ENCODE measurements at places on chromosomes 3 and 15.
A peak's percentile ranks its signal among the peaks of the same experiment; 100 is the strongest.

DNA sequence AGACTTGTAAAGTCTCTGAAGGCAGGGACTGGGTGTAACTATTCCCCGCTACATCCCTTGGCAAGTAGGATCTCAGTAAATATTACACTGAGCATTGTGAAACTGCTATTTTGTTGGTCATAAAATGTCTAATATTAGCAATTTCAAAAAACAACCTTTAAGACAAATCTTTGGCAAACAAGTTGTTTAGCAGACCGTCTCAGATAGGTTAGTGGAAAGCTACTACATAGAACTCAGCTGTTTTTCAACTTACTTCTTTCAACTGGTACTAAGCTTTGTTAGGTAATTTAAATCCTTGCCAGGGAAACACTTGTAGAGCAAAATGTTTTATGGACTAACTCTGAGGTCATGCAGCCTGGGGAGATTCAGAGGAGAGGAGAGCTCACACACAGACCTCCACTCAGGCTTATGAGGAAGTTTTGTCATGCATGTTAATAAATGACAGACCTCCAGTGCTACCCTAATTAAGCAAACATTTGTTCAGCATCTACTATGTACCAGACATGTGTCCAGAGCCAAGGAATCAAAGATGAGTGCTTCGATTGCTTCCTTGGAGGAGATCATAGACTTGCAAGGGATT lies 61.6 kb upstream of the STAC start:
- no peak for DNase-seq

DNA sequence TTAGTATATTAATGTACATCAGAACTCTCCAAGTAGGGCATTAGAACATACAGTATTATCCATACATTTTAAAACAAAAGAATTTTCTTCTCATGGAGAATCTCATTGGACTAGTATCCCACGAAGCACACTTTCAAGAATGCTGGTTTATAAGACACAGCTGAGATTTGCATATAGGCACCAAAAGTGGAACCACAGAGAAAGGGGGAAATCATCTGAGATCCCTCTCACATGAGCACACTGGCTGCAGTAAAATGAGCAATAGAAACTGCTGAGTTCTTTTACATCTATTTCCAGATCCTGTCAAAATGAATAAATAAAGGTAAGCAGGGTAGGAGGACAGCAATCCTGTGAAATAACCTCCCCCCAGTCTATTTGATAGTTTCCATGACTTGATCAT lies 665.3 kb downstream of the FHIT start:
- no peak for DNase-seq

DNA sequence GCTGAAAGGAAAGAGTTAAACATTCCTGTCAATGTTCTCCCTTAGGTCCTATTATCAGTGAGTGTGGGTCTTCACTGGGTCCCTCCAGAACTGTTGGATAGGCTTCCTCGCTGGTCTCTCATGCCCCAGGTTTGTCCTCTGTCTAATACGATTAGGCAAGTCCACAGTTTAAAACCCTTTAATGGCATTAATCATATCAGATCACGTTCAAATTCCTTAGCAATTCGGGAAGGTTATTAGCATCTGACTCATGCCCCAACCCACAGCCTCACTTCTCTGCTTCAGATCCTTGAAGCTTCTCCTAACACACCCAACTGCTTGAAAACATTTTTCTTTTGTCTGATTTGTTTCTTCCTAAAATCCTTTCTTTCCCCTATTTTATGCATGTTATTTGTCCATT lies 224.3 kb upstream of the ATP10A start:
- no peak for DNase-seq

GRCh38 chr3:193560870-193561269 lies 6.2 kb upstream of the ATP13A4 start:
- no peak for DNase-seq

DNA sequence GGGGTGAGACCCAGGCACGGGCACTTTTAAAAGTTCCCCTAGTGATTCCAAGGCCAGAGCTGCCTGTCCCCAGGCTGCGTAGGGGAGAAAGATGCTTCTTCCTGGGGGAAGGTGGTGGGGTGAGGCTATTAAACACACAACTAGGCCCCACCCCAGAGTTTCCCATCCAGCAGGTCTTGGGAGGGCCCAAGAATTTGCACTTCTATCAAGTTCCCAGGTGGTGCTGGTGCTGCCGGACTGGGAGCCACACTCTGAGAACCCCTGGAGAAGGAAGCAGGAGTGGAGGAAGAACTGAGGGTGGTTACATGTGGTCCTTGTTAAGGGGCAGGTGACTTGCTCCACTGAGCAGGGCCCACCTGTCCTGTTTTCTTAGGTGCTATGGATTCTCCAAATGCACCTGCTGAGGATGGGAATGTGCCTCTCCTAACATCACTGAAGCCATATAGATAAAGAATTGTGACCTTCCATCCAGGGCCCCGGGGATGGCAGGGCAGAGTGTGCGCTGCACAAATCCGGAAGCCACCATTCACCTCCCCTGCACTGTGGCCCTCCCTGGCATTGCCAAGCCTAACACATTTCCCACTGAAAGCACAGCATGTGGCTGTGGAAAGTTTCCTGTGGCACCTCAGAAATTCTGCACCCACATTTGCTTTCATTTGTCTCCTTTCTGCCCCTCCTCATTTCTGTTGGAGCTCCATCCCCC lies 111.5 kb upstream of the MEF2A start:
- DNase-seq, result no peak

GRCh38 chr3:26840272-26840870 lies 217.8 kb downstream of the LRRC3B start:
- no peak for DNase-seq

GRCh38 chr3:207973-208372 lies 11.4 kb downstream of the CHL1 start:
- DNase-seq, result no peak

DNA sequence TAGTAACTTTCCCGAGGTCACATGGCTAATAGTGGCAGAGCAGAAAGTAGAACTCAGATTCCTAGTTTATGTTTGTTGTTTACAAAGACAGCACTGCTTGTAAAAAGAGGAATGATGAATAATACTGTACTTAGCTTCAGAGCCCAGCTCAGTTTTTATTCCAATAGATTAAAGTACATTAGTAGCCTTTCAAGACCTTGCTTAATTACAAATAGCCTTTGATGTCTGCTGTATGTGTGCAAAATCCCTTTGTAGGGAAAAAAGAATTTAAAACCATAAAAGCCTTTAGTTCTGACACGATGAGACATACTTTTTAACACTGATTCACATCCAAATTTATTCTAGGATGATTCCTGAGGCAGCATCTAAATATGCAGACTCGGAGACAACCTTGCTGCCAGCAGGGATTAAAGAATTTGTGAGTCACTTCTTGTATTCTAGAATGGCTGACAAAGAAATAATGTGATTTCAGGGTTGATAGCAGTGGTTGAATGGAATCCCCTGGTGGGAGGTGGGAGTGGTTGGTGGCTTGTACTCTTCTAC lies 324.2 kb upstream of the TGFBR2 start:
- DNase-seq, result no peak

DNA sequence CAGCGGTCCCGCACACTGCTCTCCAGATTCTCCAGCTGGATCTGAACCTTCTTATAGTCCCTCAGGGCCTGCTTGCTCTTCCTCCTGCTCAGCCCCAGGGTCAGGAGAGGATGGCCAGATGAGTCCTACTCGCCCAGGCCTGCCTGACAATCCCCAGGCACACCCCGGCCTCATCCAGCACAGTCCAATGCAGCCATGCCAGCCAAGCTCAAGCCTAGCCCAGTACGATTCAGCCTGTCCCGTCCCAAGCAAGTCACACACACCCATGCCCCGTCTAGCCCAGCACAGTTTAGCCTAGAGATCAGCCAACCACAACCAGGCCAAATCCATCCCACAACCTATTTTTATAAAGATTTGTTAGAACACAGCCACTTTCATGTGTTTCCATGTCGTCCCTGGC lies 16.8 kb downstream of the PLXNB1 start:
- DNase-seq, result no peak

DNA sequence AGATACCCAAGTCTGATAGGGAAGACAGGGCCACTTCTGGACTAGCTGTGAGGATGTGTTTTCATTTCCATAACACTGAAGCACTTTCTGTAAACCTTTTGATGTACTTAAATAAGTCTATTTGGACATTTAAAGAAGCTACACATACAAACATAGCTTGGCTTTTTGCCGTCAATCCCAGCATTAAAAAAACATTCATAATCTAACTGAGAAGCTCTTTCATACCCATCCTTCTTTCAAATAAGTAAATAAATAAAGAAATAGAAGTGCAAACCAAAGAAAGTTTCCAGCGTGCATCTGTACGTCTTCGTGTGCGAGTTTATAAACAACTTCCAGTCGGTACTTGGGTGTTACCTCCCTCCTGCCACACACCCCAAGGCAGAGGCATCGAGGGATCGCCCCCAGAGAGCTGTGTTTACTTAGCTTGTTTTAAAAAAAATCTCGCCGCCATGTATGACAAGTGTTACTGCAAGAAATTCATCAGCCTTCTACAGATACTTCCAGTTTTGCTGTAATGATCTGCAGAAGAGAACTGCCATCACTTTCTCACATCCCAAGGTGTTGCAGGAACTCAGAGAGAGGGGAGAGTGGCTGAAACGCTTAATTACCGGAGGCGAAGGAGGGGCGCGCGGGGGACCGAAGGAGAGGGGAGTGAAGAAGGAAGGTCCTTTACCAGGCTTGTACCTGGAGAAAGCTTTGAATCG lies 9.0 kb upstream of the MEIS2 start:
- DNase-seq, result no peak

- no peak for DNase-seq
These were observed 4.3 kb upstream of the OR5H6 start for GRCh38 chr3:98259707-98260106.

GRCh38 chr3:110234831-110235230 lies 836.8 kb upstream of the NECTIN3 start:
- no peak for DNase-seq

DNA sequence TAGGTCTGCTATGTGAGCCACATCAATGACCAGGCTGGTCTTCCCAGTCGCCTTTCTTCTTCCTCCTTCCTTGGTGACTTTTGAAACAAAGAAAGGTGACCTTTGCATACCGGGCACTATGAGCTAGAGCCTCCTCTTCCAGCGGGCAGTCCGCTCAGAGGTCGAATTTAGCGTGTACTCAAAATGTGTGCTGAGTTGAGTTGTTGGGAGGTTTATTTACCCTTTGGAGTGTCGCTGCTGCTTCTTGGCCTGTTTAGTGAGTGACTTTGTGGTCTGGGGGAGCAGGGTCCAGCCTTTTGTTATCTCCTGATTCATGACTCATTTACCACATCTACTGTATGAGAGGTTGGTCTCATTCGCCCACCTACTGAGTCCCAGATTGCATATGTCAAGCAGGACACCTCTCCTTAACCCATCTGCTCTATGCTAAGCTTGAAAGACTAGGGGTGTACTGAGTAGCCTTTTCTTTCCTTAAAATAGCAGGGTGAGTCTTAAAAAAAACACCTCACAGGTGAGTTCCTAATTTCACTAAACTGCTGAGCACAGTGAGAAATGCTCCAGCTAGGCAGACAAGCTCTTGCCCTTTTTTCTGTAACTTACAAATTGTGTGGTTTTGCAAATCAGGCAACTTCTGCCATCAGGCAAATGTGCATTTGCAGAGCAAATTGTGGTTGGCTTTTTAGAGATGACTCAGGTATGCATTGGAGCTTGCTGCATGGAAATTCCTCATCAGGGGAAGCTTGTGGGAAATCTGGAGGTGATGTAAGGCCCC lies 3.2 kb upstream of the SIAH2 start:
- no peak for DNase-seq

DNA sequence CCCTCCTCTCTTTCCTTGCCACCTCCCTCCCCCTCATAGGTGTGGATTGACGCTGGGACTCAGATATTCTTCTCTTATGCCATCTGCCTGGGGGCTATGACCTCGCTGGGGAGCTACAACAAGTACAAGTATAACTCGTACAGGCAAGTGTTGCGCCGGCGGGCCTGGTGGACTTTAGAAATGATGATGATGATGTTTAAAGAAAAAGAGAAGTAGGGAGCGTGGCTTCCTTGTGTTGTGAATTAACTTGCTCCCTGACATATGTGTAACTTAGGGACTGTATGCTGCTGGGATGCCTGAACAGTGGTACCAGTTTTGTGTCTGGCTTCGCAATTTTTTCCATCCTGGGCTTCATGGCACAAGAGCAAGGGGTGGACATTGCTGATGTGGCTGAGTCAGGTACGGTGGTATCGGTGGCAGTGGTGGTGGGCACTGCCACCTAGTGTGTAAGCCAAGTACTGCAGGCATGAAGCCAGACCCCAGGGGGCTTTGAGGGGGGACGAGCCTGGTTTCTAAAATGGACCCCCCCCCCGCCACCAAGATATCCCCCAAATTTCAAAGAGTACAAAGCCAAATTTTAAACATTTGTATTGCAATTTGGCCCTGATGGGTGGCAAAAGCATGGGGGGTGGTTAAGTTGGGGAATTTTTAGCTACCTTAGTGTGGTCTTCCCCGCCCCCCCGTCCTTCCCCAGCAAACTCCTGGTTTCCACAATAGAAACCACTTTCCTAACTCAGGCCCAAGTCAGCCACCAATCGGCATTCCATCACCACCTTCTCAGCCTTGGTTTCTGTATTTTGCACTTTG lies 65.6 kb downstream of the SLC6A6 start:
- peak; percentile 97 for DNase-seq

- no peak for DNase-seq
These were observed 46.9 kb downstream of the RLBP1 start for GRCh38 chr15:89174476-89174875.

- DNase-seq, result no peak
These were observed 27.3 kb upstream of the FILIP1L start for GRCh38 chr3:100141586-100141985.

GRCh38 chr3:30467596-30468238 lies 138.7 kb upstream of the TGFBR2 start:
- DNase-seq, result no peak

DNA sequence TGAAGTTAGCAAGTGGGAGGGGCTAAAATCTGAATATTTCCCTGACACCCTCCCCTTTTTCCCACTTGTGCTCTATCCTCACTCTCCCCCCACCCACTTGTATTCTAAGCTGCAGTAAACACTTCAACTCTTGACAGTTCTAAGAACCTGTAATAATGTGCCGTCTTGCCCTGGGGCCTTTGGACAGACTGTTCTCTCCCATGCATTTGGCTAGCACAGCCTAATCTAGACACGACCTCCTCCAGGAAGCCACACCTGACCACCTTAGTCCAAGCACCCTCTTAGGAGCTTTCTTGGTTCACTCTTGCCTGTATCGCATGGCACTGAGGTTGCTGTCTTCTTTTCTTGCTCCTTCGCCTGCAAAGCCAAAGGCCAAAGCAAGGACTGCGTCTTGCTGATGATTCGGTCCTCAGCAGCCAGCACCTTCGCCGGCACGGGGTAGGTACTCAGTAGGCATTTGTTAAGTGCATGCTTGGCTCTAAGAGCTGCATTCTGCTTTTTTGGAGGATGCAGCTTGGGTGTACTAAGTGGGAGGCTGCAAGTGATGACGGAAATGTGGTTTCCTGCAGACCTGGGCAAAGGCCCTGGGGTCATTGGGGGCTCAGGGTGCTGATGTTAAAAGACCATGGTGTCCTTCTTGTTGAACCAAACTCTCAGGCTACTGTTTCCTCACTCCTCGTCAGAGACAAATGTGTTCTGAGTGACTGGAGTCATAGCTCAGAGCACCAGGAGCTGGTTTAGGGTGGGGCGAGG lies 2.0 kb upstream of the ZNF710 start:
- DNase-seq, result no peak

GRCh38 chr3:29333576-29333975 lies 52.7 kb downstream of the RBMS3 start:
- DNase-seq, result no peak
